ENCODE measurements at places on chromosomes 7 and 10. TPM values are rescaled to one million over a fixed set of nuclear protein-coding genes. Genes with fewer than 3 reads are reported as not detected.

GRCh38 chr7:131235489-131236317 is 92.0 kb upstream of the MKLN1 start:
- DNase-seq = peak; percentile 86

Gene TWIST1
- polyA plus RNA-seq = 28.2 TPM

Gene TBX20
- polyA plus RNA-seq = not detected

DNA sequence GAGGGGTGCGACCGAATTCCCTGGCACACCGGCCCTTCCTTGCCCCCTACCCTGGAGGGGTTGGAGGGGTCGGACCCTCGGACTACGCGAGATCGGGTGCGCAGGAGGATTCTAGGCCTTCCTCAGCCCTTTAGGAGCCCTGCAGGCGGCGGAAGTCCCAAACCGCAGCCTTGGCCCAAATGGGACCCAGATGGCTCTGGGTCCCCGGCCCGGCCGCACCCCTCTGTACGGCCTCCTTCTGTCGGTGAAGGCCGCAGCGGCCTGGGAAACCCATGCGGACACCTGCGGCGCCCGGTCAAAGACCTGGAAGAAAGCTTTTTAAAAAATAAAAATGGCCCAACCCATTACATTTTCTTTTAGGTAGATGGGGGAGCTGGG is 2.4 kb upstream of the VAX1 start:
- no peak for DNase-seq

Gene TMEM184A
- polyA plus RNA-seq = 0.38 TPM

GRCh38 chr10:58758321-58758720 is 245.6 kb downstream of the BICC1 start:
- no peak for DNase-seq

Gene FAM221A
- 1.1 TPM for polyA plus RNA-seq

Gene STEAP1
- polyA plus RNA-seq = 6.9 TPM

DNA sequence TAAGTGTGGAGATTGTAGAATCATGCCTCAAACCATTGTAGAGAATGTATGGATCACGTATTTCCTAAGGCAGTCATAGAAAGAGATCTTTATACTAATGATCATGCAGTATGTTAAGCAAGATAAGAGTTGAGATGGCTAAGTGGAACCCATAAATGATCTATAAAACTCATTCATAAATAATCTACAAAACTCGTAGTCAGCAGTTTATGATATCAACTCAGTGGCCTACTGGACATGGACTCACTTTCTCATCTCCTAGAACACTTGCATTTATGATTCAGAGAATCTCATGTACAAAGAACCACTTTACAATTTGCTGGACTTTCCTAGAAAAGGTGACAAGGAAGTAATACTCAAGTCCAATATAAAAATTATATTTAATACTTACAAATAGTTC is 339.6 kb downstream of the PCLO start:
- no peak for DNase-seq

- DNase-seq = no peak
Observed at GRCh38 chr7:96329241-96329640, 7.3 kb upstream of the SLC25A13 start.

GRCh38 chr7:108251700-108252099 is 121.5 kb upstream of the LAMB4 start:
- DNase-seq = no peak

- DNase-seq = no peak
Observed at GRCh38 chr7:84182301-84182700, 12.3 kb downstream of the SEMA3A start.

Gene TMEM178B
- 0.43 TPM for polyA plus RNA-seq

DNA sequence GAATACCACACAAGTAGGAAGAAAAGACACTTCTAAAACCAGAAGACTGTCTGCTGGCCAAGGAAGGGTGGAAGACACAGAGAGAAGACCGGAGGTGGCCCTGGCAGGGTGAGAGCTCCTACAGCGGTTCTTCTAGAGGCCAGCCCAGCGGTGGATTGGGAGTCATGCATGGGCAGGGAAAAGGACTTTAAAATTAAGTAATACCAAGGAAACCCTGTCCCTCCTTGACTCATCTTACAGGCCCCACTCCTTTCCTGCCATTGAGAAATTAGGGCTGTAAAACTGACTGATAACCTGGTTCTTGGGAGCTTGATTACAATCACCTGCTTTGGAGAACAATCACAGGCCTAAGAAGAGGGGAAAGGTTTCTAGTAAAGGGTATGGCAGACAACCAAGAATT is 16.1 kb downstream of the CALML3 start:
- DNase-seq = no peak

DNA sequence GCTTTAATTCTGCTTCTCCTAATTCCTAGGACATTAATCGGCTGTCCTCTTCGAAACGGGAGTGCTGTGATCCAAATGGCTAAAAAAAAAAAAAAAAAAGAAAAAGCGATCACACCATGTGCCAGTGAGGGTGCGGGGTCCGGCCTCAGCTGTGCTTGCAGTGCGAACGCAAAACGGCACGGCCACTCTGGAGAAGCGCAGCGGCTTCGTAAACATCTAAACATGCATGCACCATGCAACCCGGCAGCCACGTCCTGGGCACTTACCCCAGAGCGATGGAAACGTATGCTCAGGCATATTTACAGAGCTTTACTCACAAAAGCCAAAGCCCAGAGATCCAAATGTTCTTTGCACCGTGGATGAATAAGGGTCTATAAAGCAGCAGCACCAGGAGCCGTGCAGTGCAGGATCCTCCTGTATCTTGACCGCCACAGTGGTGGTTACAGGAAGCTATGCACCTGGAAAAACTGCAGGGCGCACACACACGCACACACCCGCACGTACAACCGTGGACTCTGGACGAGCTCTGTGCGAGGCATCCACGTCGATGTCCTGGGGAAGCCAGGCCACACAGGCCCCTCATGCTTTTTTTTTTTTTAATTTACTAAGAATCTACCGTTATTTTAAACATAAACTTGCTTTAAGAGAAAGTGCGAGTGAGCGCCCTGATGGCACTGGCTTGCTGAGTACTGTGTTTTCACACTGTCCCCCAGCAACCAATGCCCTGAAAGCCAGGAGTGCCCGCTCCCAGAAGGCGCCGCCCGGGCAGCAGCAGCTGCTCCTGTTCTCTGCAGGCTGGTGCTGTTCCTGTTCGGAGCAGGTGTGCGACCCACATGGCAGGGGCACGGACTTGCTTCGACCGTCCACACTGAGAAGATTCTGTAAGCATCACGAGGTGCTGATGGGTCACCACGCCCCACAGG is 25.0 kb downstream of the GPER1 start:
- DNase-seq = no peak

Gene ZNF212
- polyA plus RNA-seq = 3.2 TPM

Gene HMX3
- not detected for polyA plus RNA-seq

- no peak for DNase-seq
Observed at GRCh38 chr10:11602358-11602757, 9.1 kb downstream of the USP6NL start.

DNA sequence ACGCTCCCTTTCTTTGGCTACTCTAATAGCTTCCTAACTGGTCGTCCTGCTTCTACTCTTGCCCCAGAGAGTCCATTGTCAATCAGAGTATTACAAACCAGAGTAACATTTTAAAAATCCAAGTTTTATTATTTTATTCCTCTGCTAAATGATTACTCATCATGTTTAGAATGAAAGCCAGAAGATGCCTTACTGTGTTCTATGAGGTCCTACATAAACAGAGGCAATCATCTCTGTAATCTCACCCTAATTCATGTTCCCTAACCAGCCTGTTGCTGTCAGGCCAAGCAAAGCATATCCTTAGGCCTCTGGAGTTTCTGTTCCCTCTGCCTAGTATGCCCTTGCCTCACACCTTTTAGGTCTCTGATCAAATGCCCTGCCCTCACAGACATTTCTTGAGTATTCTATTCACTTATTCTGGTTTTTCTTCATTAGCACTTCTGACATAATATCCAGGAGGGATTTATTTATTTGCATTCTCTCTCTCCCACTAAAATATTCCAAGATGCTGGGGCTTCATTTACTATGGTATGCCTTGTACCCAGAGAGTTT is 497.5 kb downstream of the PHTF2 start:
- DNase-seq = no peak

Gene LRRC4
- 0.10 TPM for polyA plus RNA-seq

DNA sequence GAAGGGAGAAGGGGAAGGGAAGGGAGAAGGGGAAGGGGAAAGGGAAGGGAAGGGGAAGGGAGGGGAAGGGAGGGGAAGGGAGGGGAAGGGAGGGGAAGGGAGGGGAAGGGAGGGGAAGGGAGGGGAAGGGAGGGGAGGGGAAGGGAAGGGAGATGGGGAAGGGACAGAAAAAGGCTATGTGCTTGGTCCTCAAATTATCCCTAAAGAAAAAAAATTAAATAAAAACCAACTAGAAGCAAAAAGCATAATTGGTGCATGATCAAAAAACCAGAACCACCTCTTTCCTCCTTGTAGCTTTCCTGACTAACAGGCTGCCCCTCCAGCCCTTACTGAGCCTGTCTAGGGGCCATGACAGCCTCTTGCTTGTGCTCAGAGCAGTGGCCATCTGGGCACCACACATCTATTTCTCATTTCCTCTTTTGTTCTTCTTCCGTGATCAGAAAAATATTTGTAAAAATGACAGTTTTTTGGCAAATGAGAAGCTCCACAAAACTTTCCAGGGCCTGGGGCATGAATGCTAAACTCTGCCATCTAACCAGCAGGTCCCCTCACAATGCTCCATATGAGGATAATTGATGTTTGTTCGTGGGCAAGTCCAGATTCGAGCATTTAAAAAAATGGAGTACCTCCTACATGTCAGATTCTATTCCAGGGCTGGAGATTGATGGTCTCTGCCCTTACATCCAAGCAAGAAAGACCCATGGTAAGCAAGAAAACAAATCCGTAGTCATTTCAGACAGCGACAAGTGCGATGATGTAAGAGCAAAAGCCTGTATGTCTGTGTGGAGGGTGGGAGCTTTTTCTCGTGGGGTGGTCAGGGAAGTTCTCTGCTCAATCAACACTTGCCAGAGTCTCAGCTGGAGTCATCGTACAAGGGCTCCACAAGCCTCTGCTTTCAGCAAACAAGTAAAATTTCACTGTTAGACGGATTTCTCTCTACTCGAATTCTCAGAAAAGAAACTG is 320.9 kb downstream of the WDR11 start:
- no peak for DNase-seq

All from BJ (cell line).